ENCODE measurements at places on chromosomes 11 and 22.

- no peak for DNase-seq
These were observed 5.8 kb upstream of the BUD13 start for GRCh38 chr11:116778556-116778955.

DNA sequence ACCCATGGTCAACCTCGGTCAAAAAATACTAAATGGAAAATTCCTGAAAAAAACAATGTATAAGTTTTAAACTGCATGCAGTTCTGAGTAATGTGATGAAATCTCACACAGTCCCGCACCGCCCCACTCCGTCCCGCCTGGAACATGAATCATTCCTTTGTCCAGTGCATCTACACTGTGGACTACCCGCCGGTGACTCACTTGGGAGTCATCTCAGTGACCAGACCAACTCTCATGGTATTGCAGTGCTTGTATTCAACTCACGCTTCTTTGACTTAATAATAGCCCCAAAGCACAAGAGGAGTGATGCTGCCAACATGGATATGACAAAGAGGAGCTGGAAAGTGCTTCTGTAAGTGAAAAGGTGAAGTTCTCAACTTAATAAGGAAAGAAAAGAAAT is 48.8 kb downstream of the ARHGAP32 start:
- no peak for DNase-seq

DNA sequence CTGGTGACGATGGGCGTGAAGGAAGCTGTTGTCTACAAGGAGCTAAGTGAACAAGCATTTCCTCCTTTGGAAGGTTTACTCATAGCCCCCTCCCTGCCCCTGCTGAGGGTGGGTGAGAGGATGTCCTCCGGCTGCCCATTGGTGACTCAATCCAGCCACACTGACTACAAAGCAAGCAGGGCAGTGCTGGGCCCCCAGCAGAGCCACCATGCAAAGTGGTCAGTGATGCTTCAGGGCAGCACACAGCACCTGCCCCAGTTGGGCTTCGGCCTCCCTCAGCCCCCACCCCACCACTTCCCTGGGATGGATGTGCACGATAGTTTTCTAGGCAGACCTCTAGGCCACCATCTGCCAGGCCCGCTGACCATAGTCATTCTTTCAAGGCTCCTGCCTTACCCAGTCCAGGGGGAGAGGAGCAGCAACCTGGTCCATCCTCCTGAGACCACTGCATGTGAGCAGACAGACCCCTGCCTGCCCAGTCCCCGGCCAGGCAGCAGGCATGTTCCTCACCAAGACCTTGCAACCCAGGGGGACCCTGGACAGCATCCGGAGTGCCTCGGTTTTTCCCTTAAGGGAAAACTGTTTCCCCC is 125.1 kb downstream of the BCR start:
- no peak for DNase-seq

- no peak for DNase-seq
These were observed 23.9 kb downstream of the GLB1L2 start for GRCh38 chr11:134355656-134356055.

DNA sequence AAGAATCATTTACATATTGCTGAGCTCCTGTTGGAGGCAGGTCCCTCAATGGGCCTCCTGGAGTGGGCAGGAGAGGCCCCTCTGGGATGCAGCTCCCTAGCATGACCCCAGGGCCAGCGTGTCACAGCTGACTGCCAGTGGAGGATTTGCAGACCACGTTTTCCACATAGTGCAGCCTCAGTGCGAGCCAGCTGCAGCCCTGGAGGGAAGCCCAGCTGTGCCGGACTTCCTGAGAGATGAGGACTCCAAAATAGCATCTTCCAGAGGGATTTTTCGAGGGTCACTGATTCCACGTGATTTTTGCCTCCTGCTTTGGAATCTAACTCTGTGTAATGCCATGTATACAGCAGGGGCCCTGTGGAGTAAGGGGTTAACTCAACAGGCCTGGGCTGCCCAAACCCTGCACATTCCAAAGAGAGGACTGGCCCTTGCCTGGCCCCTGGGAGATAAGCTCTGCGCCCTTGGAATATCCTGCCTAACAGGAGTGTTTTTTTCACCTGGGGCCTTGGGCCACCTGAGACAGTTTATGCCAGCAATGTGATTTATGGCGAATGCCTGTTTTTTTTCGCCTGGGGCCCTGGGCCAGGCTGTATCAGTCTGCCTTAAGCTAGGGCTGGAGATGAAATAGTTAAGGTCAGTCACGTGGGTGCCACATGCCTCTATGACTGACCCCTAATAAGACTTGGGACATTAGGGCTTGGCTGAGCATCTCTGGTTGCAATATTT is 47.4 kb downstream of the RPS6KA4 start:
- no peak for DNase-seq

DNA sequence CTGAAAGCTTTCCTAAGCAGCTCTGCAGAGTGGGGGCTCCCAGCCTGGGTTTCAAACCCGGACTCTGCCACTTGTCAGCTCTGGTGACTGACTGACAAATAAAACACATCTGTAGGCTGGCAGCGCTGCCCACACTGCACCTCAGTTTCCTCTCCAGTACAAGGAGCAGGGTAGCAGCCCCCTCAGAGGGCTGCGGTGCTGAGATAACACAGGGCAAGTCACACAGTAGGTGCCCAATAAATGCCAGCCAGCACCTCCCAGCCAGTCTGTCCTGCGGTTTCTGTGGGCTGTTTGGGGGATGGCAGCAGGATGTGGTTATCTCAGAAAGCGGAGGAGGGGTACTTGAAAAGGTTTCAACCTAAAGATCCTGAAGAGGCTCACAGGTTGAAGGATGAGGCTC is 1.5 kb downstream of the SYT12 start:
- DNase-seq, result peak; percentile 60

GRCh38 chr11:111735262-111736116 is 30.7 kb downstream of the PPP2R1B start:
- DNase-seq, result no peak

DNA sequence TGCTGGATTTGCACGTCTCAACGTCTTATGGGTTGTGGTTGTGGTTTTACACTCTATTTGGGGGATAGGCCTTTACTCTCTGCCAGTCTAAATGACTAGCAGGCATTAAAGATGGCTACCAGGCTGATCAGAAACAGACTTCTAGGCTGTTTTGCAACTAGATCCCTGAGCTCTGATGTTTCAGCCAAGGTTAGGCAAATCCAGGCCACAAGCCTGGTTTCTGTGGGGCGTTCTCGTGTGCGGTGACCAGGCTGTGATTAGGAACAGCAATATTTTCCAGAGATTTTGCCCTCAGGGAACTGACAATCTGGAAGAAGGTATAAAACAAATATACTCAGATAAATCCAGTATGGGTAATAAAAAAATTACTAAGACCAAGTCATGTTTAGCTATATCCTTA is 502.4 kb downstream of the INSC start:
- DNase-seq, result no peak

DNA sequence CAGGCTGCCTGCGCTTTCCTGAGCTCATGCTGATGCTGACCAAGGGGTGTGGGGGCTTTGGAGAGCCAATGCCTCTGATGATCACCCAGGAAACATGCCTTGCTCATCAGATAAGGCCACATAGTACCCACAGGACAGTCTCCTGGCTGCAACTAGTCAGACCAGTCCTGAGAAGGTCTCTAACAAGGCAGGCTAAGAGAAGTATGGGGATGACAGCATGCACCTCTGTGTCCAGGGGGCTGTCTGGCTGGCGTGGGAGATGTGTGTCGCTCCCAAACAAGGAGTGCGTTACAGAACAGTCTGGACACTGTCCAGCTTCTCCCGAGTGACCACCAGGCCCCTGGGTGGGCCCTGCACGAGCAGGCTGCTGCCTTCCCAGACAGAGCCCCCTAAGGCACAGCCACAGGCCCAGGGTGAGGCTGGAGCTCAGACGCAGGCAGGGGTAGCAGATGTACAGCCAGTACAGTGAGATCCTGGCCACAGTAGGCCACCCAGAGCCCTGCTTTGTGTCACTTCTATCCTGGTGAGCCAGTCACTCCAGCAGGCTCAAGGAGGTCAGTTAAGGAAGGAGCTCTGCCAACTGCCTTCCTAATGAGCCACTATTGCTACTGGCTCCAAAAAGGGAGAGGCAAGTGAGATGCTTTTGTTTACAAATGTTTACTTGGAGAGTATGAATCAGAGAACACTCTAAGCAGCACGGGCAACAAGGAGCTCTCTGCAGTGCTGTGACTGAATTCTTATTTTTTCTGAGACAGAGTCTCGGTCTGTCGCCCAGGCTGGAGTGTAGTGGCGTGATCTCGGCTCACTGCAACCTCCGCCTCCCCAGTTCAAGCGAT is 66.0 kb upstream of the CLTCL1 start:
- DNase-seq, result no peak

DNA sequence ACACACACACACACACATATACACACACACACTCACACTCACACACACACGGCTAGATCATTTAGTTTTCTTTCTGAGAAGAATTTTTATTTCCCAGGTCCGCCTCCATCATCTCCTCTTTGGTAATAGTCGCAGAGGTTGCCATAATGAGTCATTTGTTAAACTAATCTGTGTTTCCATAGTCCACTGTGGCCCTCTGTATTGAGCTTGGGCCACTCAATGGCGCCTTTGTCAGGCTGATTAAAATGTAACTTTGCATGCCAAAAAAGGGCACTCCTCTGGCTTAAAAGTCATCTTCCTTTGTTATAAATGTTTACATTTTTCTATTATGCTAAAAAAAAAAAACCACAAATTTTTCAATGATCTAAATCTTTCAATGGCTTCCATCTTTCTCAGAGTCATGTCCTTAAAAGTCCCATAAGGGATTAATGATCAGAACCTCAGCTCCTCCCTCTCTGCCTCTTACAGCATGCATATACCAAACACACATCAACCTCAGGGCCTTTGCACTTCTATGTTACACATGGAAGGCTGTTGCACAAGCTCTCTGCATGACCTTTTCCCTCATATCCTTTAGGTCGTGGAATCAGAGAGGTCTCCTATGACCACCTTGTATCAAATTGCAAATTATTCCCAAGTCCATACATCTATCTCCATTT is 35.3 kb downstream of the EHF start:
- DNase-seq, result no peak

GRCh38 chr11:77175869-77176539 is 48.0 kb downstream of the MYO7A start:
- DNase-seq, result no peak

Measured in activated CD4-positive, alpha-beta T cell treated with anti-CD3 and anti-CD28 coated beads for 4 hours (primary cell).